ENCODE measurements at places on chromosomes 7 and 10. TPM values are rescaled to one million over a fixed set of nuclear protein-coding genes. Genes with fewer than 3 reads are reported as not detected.

Gene TEX47
- not detected for total RNA-seq

Gene RFC2
- total RNA-seq: 71.2 TPM

Gene PTF1A
- total RNA-seq: not detected

Gene VIPR2
- not detected for total RNA-seq

Gene AGBL3
- total RNA-seq: 1.1 TPM

Gene ZNF853
- 1.9 TPM for total RNA-seq

Gene BEND7
- 12.0 TPM for total RNA-seq

Gene WDR86
- 0.17 TPM for total RNA-seq
